ENCODE measurements at places on chromosomes 7 and 10. TPM values are rescaled to one million over a fixed set of nuclear protein-coding genes. Genes with fewer than 3 reads are reported as not detected.

The TMEM229A gene
- total RNA-seq: not detected

The ANKRD1 gene
- not detected for total RNA-seq

DNA sequence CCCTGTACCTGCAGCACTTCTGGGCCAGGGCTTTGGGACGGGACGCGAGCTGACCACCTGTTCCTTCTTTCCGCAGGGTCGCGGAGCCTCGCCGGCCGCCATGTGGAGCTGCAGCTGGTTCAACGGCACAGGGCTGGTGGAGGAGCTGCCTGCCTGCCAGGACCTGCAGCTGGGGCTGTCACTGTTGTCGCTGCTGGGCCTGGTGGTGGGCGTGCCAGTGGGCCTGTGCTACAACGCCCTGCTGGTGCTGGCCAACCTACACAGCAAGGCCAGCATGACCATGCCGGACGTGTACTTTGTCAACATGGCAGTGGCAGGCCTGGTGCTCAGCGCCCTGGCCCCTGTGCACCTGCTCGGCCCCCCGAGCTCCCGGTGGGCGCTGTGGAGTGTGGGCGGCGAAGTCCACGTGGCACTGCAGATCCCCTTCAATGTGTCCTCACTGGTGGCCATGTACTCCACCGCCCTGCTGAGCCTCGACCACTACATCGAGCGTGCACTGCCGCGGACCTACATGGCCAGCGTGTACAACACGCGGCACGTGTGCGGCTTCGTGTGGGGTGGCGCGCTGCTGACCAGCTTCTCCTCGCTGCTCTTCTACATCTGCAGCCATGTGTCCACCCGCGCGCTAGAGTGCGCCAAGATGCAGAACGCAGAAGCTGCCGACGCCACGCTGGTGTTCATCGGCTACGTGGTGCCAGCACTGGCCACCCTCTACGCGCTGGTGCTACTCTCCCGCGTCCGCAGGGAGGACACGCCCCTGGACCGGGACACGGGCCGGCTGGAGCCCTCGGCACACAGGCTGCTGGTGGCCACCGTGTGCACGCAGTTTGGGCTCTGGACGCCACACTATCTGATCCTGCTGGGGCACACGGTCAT lies 13.3 kb downstream of the GPR146 start:
- H3K27me3 ChIP-seq: no peaks in the 10 kb centered on the region
- no peak overlapping the region for H3K4me3 ChIP-seq
- no peak overlapping the region for H3K27ac ChIP-seq
- DNase-seq: no peak
- H3K36me3 ChIP-seq: no peaks in the 10 kb centered on the region
- H3K4me1 ChIP-seq: no peaks in the 10 kb centered on the region

DNA sequence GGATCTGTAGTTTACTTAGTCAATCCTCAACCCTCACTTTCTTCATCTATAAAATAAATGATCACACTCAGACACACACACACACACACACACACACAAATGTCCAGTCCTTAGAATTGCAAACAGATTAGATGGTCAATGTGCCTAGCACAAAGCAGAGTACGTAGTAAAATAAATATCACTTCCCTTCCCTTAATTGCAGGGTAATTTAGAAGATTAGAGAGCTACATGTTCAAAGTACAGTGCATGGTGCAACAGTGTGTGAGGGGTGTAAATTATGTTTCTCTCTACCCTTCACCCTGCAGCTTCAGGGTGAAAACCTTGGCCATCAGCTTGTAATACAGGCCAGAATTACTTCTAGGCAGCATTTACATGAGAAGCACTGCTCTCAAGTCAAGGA lies 187.0 kb upstream of the GHITM start:
- H3K36me3 ChIP-seq: no peaks in the 10 kb centered on the region
- no peak overlapping the region for H3K27ac ChIP-seq
- H3K27me3 ChIP-seq: no peaks in the 10 kb centered on the region
- H3K4me1 ChIP-seq: no peaks in the 10 kb centered on the region
- no peak overlapping the region for H3K4me3 ChIP-seq
- DNase-seq: no peak

GRCh38 chr7:226281-226895 lies 34.0 kb downstream of the FAM20C start:
- no peaks in the 10 kb centered on the region for H3K36me3 ChIP-seq
- H3K27ac ChIP-seq: no peak overlapping the region
- H3K27me3 ChIP-seq: no peaks in the 10 kb centered on the region
- H3K4me3 ChIP-seq: no peak overlapping the region
- no peaks in the 10 kb centered on the region for H3K4me1 ChIP-seq

Measured in naive thymus-derived CD4-positive, alpha-beta T cell (primary cell).